Stimulated activated CD4-positive, alpha-beta T cell treated with anti-CD3 and anti-CD28 coated beads, TNF-alpha, amount 100 ng/mL, for 4 hours (primary cell): ENCODE measurements at places on chromosomes 7 and 10.

DNA sequence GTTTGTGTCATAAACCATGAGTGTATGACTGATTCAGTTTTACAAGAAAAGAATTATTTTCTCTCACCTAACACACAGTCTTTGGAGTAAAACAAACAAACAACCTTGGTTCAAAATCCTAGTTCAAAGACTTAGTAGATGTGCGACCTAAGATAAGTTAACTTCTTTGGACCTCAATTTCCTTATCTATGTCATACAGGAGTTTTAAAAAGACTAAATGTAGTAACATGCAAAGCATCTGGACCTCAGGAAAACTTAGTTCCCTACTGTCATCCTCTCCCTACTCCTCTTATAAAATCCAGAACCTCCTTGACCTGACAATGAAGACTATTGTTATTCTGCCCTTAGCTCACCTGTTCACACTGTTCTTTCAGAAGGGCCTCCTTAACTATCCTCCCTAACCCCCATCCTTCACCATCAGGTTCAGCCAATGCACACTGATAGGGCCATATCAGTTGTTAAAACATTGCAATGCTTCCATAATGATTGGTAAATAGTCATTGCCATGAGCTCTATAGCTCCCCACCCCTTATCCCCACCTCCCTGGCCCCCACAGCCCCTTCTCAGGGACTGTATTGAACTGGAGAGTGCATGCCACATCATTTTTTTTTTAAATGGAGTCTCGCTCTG is 28.8 kb upstream of the CCNJ start:
- no peak for DNase-seq

- no peak for DNase-seq
Measured at GRCh38 chr10:117936976-117937375, 109.8 kb downstream of the RAB11FIP2 start.

DNA sequence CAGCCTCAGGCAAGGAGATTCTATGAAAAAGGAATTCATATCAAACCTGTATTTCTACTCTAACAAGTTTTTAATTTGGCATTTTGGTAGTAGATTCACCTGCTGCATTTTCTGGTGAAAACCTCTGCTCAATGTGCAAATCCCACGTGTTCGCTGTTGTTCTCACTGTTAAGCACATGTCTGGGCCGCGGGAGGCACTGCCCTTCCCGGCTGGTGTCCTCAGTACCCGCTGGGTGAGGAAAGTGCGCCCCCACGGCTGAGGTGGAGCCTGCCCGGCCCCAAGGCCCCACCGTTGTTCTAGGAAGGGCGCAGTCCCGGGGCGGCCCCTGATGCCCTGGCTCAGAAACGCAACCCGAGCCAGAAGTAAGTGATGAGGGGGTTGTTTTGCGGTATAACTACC is 193.4 kb upstream of the VWC2 start:
- DNase-seq: no peak

GRCh38 chr7:66186991-66187390 is 18.1 kb upstream of the TPST1 start:
- no peak for DNase-seq

GRCh38 chr10:26474026-26474425 is 35.9 kb downstream of the APBB1IP start:
- DNase-seq: no peak

DNA sequence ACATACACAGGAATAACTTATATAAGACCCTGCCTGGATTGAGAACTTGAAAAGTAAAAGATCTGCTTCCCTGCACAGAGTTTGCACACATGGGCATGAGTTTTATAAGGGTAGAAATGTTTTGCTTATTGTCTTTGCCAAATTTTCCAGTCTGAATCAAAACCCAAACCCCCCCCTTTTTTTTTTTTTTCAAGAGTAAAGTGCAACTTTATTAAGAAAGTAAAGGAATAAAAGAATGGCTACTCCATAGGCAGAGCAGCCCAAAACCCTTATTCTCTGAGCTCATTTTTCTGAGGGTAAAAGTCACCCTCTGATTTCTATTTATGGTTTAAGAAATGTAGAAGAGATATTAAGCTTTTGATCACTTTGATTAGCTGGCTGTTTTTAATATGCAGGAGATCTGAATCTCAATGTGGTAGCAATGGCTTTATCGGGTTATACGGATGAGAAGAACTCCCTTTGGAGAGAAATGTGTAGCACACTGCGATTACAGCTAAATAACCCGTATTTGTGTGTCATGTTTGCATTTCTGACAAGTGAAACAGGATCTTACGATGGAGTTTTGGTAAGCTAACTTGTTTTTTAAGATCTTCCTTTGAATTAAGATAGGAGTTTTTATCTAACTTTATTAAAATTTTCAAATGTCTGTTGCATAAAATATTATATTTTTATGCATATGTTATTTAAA is 18.7 kb downstream of the MIOS start:
- no peak for DNase-seq

GRCh38 chr7:151249034-151249731 is 689 bp upstream of the SMARCD3 start:
- DNase-seq: no peak
